ENCODE measurements at places on chromosomes 2 and 18.

- H3K27me3 ChIP-seq, result no peaks in the 10 kb centered on the region
- no peak overlapping the region for H3K4me3 ChIP-seq
- H3K36me3 ChIP-seq, result no peaks in the 10 kb centered on the region
- no peaks in the 10 kb centered on the region for H3K4me1 ChIP-seq
- no peak overlapping the region for H3K27ac ChIP-seq
Measured at GRCh38 chr2:96085541-96086355, 30.6 kb downstream of the ADRA2B start.

- H3K27me3 ChIP-seq, result no peaks in the 10 kb centered on the region
- DNase-seq, result no peak
- H3K27ac ChIP-seq, result no peak overlapping the region
- H3K4me3 ChIP-seq, result no peak overlapping the region
- H3K36me3 ChIP-seq, result no peaks in the 10 kb centered on the region
Measured at GRCh38 chr2:190722061-190722759, 73.3 kb downstream of the NAB1 start.

DNA sequence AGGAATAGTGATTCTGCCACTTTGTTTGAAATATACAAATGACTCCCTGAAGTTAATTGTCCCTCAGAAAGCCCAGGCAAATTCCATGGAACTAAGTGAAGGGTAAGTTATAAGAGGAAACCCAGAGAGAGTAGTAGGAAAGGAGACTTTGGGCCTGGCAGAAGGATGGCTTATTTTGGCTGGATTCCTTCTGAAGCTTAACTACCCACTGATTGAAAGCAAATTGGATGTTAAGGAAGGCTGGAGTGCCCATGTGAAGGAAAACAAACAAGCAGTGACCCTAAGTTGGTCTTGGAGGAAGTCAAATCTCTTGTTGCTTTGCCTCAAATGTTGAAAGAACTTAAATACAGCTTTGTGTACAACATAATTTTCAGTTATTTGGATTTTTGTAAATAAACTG is 1106.4 kb upstream of the ZEB2 start:
- no peak for DNase-seq
- H3K27me3 ChIP-seq, result no peaks in the 10 kb centered on the region
- no peak overlapping the region for H3K4me3 ChIP-seq
- H3K36me3 ChIP-seq, result no peaks in the 10 kb centered on the region

- no peaks in the 10 kb centered on the region for H3K4me1 ChIP-seq
- no peak for DNase-seq
- H3K36me3 ChIP-seq, result peaks cover 8% of the 10 kb centered on the region
- no peak overlapping the region for H3K4me3 ChIP-seq
Measured at GRCh38 chr2:28855977-28856376, 14.1 kb downstream of the TRMT61B start.

DNA sequence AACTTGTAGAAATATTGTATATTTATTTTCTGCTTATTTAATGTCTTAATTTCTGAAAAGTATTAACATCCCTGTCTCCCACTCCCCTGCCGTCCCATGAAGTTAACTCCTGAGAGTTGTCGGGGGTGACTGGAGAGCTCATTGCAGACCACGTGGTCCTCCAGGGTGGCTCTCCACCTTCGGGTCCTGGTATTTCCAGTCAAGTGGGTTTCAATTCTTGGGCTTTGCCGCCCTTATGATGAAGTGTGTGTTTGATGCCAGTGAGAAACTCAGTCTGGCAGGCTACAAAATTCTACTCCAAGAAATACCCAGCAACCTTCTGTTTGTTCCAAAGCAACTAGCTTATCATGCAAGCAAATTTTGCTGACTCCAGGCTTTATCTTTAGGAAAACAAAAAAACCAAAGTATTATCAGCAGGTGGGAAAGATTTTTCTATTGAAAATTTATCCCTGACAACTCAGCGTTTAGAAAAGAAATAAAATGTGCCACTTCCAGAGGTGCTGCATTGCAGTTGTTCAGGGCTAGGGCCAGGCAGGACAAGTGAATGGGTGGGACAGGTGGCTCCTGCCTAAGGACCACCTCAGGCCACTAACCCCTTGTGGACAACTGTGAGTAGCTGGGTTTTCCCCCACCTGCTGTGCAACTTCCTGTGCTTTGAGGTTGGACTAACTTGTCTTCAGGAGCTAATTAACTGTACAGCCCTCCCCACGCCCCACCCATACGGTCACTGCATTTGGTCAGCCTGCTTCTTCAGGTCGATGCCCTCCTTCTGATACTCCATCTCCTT is 46.6 kb downstream of the BCL2L11 start:
- no peak overlapping the region for H3K4me3 ChIP-seq
- H3K36me3 ChIP-seq, result no peaks in the 10 kb centered on the region
- no peak overlapping the region for H3K27ac ChIP-seq
- H3K27me3 ChIP-seq, result no peaks in the 10 kb centered on the region
- DNase-seq, result no peak
- peaks cover 4% of the 10 kb centered on the region for H3K4me1 ChIP-seq

- H3K27ac ChIP-seq, result no peak overlapping the region
- no peaks in the 10 kb centered on the region for H3K4me1 ChIP-seq
- H3K36me3 ChIP-seq, result no peaks in the 10 kb centered on the region
Measured at GRCh38 chr2:72797740-72798139, 28.1 kb downstream of the EXOC6B start.

DNA sequence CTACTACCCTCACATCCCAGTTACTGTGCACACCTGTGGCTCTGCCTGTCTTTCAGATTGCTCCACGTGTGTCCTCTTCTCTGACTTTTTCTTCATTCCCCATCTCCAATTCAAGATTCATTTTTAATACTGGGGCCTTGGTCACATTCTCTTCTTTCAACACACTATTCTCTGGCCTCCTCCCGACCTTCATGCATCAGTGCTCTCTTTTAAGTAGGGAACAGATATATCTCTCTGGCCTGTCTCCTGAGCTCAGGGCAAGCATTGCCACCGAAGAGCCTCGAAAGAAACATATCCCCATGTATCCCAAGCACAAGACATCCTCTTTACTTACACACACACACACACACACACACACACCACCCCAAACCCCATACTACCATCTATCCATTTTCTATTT is 21.6 kb upstream of the PAX8 start:
- no peaks in the 10 kb centered on the region for H3K27me3 ChIP-seq
- H3K4me1 ChIP-seq, result no peaks in the 10 kb centered on the region

GRCh38 chr2:236827997-236828396 is 257.7 kb upstream of the COPS8 start:
- H3K4me1 ChIP-seq, result no peaks in the 10 kb centered on the region
- H3K27ac ChIP-seq, result no peak overlapping the region
- DNase-seq, result no peak
- no peaks in the 10 kb centered on the region for H3K36me3 ChIP-seq

GRCh38 chr2:65329525-65329924 is 101.9 kb downstream of the ACTR2 start:
- H3K36me3 ChIP-seq, result no peaks in the 10 kb centered on the region
- H3K4me1 ChIP-seq, result no peaks in the 10 kb centered on the region
- DNase-seq, result no peak
- H3K27ac ChIP-seq, result no peak overlapping the region

GRCh38 chr2:36973320-36973719 is 7.0 kb upstream of the STRN start:
- no peaks in the 10 kb centered on the region for H3K27me3 ChIP-seq
- no peaks in the 10 kb centered on the region for H3K4me1 ChIP-seq
- no peak overlapping the region for H3K27ac ChIP-seq
- H3K4me3 ChIP-seq, result no peak overlapping the region
- DNase-seq, result no peak
- no peaks in the 10 kb centered on the region for H3K36me3 ChIP-seq

GRCh38 chr2:40665493-40666232 is 213.8 kb upstream of the SLC8A1 start:
- no peaks in the 10 kb centered on the region for H3K36me3 ChIP-seq
- no peaks in the 10 kb centered on the region for H3K4me1 ChIP-seq
- no peak overlapping the region for H3K4me3 ChIP-seq
- no peak for DNase-seq

- no peak overlapping the region for H3K27ac ChIP-seq
- H3K27me3 ChIP-seq, result no peaks in the 10 kb centered on the region
- no peaks in the 10 kb centered on the region for H3K4me1 ChIP-seq
- H3K36me3 ChIP-seq, result no peaks in the 10 kb centered on the region
- H3K4me3 ChIP-seq, result no peak overlapping the region
Measured at GRCh38 chr2:41293491-41293890, 754.3 kb upstream of the PKDCC start.

DNA sequence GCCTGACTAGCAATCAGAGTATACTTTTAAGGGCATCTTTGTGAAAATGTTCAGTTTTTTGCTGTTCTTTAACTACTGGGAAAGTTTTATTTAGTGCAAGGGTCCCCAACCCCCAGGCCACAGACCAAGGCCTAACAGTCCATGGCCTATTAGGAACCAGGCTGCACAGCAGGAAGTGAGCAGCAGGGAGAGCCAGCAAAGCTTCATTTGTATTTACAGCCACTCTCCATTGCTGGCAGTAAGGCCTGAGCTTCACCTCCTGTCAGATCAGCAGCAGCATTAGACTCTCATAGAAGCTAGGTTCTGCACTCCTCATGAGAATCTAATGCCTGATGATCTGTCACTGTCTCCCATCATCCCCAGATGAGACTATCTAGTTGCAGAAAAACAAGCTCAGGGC is 17.1 kb upstream of the NR4A2 start:
- H3K27ac ChIP-seq, result no peak overlapping the region
- H3K4me1 ChIP-seq, result no peaks in the 10 kb centered on the region
- no peak overlapping the region for H3K4me3 ChIP-seq

DNA sequence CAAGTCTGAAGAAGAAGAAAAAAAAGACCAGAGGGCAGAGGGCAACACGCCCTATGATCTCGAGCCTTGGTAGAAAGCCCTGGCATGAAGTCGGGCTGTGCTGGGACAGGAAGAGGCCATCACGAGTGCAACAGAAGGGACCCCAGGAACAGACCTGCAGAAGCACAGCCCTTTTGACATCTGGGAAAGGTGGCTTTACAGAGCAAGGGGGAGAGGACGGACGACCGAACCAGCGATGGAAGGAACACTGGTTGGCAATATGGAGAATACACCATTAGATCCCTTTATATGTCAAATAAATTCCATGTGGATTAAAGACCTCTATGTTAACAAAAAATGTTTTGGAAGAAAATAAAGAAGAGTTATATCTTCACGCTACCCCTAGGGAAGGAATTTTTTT is 10.7 kb downstream of the KIF1A start:
- DNase-seq, result peak; percentile 13
- H3K27me3 ChIP-seq, result no peaks in the 10 kb centered on the region
- H3K36me3 ChIP-seq, result no peaks in the 10 kb centered on the region
- no peak overlapping the region for H3K27ac ChIP-seq
- no peaks in the 10 kb centered on the region for H3K4me1 ChIP-seq
- H3K4me3 ChIP-seq, result no peak overlapping the region

DNA sequence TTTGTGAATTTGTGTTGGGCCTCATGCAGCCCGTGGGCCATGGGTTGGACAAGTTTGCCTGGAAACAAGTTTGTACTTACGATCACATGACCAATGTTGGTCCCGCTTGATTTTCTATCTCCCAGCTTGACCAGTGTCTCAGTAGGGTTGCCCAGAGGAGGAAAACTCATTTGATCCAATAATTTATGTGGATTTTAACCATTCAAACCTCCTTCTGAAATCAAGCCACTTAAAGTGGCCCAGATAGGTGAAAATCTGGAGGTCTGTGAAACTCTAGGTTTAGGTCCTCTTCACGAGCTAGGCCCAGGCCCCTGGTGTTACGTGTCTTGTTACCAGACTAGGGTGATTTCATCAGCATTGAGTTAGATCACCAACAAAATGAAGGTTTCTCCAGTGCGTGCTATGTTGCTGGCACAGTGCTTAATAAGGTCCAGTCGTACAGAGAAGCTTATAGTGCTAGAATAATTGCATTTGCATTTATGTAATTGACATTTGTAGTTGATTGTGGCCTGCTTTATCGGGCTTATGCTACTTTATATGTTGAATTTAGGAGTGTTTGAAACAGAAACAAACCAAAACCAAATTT is 4.4 kb downstream of the ACTR2 start:
- DNase-seq, result no peak
- peak overlapping the region; percentile 19 for H3K4me3 ChIP-seq
- peaks cover 5% of the 10 kb centered on the region for H3K36me3 ChIP-seq
- peaks cover 74% of the 10 kb centered on the region for H3K4me1 ChIP-seq

GRCh38 chr18:69936191-69936558 is 11.5 kb downstream of the CD226 start:
- H3K36me3 ChIP-seq, result no peaks in the 10 kb centered on the region
- H3K27ac ChIP-seq, result no peak overlapping the region
- H3K4me1 ChIP-seq, result peaks cover 63% of the 10 kb centered on the region
- no peaks in the 10 kb centered on the region for H3K27me3 ChIP-seq
- peak overlapping the region; percentile 30 for H3K4me3 ChIP-seq

GRCh38 chr2:69624131-69624530 is 19.4 kb downstream of the AAK1 start:
- H3K36me3 ChIP-seq, result no peaks in the 10 kb centered on the region
- H3K4me3 ChIP-seq, result no peak overlapping the region
- no peak overlapping the region for H3K27ac ChIP-seq
- DNase-seq, result no peak

DNA sequence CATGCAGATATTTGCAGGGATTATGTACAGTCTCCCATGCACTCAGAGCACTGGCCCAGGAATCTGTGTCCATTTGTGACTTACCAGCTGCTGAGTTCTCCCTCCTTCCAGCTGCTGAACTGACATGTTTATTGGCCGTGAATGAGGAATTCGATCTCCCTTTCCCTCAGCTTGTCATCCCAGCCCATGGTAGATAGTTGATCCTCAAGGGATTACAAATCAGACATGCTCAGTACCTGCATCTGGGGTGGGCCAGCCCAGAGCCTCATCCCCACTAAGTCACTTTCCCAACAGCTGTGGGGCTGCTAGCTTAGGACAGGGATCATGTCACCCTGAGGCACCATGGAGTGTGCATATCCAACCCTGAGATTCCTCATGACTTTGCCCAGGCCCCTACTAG is 1284.9 kb upstream of the LRRTM1 start:
- H3K36me3 ChIP-seq, result no peaks in the 10 kb centered on the region
- no peaks in the 10 kb centered on the region for H3K27me3 ChIP-seq
- no peaks in the 10 kb centered on the region for H3K4me1 ChIP-seq
- no peak overlapping the region for H3K27ac ChIP-seq

- DNase-seq, result no peak
- no peaks in the 10 kb centered on the region for H3K4me1 ChIP-seq
- H3K4me3 ChIP-seq, result no peak overlapping the region
- H3K27ac ChIP-seq, result no peak overlapping the region
- no peaks in the 10 kb centered on the region for H3K36me3 ChIP-seq
Measured at GRCh38 chr2:136399667-136400289, 281.8 kb upstream of the CXCR4 start.

GRCh38 chr2:3642521-3643215 is 15.3 kb upstream of the ALLC start:
- H3K27me3 ChIP-seq, result no peaks in the 10 kb centered on the region
- no peaks in the 10 kb centered on the region for H3K4me1 ChIP-seq
- H3K27ac ChIP-seq, result no peak overlapping the region
- no peak overlapping the region for H3K4me3 ChIP-seq

DNA sequence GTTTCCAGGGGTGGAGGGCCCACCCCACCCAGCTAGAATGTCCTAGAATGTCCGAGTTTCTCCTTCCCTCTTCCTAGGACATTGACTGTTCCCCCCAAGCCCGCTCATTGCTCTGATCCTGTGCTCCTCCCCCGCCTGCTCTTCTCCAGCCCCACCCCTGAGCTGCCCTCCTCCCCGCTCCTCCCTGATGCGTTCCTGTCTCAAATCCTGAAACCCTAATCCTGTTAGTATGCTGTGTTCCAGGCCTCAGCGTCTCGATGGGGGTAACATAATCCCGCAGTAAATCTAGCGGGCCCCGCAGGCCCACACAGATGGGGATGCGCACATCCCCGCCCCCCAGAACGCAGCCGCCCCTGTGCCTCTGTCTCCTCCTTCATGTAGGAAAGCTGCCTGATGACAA is 51.3 kb downstream of the NRP2 start:
- H3K4me1 ChIP-seq, result no peaks in the 10 kb centered on the region
- H3K36me3 ChIP-seq, result no peaks in the 10 kb centered on the region
- H3K4me3 ChIP-seq, result no peak overlapping the region
- H3K27me3 ChIP-seq, result no peaks in the 10 kb centered on the region

- H3K27me3 ChIP-seq, result no peaks in the 10 kb centered on the region
- H3K27ac ChIP-seq, result no peak overlapping the region
- no peak overlapping the region for H3K4me3 ChIP-seq
Measured at GRCh38 chr18:49342690-49343089, 117.8 kb downstream of the DYM start.

Data from CD8-positive, alpha-beta memory T cell (primary cell).